Right atrium auricular region (tissue), 2 donors: ENCODE measurements at places on chromosomes 4 and X. TPM values are rescaled to one million over a fixed set of nuclear protein-coding genes. Genes with fewer than 3 reads are reported as not detected.

DNA sequence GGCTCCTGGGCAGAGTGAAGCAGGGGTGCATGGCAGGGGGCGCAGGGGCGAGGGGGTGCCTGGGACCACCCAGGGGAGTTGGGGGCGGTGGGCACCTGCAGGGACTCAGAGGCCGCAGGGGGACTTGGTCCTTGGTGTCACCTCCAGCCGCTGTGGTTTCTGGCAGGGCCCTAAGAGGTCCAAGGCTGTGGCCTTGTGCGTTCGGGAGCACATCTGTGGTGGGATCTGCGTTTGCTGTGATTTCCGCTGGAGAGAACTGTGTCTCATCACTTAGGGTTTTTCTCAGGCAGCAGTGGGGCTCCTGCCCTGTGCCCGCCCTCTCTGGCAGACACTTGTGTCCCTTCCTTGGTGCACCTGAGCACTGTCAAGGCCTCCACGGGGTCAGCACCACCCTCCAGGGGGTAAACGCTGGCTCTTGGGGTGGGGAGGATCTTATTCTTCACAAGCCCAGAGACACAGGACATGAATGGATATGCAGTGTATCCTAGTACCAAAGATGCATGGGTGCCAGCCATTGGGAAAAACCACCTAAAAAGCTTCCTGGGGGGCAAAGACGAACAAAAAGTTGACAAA lies 66.5 kb downstream of the ACOX3 start:
- no peak for DNase-seq

- DNase-seq = no peak
Measured at GRCh38 chr4:114108869-114109268, 129.4 kb upstream of the ARSJ start.

DNA sequence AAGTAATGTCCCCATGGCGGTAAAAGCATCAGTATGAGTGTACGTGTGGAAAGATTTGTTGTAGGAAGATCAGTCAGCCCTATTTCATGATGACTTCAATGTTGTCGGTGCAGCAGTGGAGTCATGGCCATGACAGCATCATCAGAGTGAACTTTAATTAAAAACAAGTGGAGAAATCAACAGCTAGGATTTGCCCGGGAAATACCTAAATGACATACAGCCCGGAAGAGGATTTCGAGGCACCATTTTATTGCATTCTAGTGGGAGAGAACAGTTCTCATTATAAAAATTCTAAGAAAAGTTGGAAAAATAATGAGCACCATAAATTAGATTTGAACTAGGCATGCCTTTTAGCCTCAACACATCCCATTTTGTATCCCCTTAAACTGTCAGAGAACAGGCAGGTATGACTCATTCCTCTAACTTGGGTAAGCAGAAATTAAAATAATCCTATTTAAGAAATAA lies 170.1 kb downstream of the SHROOM3 start:
- no peak for DNase-seq

- no peak for DNase-seq
Measured at GRCh38 chr4:3269105-3269927, 20.4 kb downstream of the MSANTD1 start.

DNA sequence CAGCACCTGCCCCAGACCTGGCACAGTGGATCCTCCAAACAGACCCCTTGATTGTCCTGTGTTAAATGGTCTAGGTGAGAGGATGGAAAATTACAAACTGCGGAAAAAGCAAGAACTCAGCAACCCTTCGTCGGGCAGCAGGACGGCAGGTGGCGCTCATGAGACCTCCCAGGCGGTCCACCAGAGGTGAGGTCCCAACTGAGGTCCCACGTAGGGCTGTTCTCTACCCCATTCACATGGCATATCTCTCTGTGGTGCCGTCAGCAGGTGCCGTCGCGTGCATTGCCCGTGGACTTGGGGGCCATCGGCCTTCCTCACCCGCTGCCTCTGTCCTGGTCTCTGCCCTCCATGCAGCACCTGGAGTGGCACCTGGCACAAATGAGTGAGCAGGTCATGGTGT lies 88.2 kb downstream of the CRMP1 start:
- DNase-seq = no peak

DNA sequence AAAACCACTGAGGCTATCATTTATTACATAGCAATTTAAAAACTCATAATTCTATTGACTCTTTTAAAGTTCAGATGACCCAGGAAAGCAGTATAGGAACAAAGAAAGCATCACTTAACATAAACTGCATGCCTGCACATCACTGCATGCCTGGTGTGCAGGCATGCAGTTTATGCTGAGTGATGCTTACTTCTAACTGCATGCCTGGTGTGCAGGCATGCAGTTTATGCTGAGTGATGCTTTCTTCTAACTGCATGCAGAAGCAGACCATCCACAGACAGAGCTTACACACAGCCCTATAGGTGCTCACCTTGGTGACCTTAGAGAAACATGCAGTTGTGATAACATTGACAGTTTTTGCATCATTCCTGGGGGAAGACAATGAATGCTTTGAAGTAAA lies 17.0 kb downstream of the SDAD1 start:
- DNase-seq = no peak

DNA sequence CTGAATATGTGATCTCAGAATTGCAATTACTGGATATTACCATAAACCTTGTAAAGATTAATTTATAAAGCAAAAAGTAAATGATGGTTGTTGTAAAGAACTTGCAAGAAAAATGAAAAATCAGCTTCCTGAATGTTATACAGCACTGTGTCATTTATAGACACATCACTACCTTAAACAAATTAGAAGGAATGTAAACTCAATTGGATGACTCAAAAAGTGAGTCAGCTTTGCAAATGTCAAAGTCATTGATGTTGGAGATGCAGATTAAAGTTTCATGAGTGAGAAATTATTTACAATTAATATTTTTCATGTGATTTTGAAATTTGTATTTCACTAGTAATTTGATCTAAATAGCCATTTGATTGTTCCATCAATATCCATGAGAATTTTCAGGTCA lies 193.2 kb downstream of the RAPGEF2 start:
- DNase-seq = no peak

DNA sequence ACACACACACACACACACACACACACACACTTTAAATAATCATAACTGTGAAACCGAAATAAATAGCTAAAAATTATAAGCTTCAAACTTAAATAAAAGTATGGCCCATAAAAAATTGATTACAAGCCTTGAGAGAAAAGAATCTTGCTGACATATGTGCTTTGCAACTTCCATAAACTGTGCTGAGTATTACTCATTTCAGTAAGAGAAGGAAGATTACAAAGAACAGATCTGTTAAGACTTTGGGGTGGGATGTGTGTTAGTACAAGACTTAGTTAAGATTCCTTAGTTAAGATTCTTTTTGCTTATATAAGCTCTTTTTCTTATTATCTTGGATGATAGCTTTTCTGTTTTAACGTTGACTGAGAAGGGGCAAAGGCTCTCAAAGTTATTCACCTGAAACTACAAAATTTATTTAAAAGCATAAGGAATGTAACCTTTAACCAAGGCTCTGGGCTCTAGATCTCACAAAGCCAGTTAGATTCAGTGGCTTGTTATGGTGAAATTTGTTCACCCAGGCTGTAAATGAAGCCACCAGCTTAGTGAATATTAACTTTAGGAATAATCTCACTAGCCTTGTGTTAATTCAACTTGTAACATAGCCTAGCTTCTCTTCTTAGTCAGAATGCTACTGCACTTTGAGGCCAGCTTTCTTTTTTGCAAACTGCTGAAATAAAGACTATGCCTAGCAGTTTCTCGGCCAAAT lies 58.2 kb downstream of the ARSJ start:
- no peak for DNase-seq

GRCh38 chr4:35506161-35506560 lies 738.2 kb downstream of the ARAP2 start:
- no peak for DNase-seq

DNA sequence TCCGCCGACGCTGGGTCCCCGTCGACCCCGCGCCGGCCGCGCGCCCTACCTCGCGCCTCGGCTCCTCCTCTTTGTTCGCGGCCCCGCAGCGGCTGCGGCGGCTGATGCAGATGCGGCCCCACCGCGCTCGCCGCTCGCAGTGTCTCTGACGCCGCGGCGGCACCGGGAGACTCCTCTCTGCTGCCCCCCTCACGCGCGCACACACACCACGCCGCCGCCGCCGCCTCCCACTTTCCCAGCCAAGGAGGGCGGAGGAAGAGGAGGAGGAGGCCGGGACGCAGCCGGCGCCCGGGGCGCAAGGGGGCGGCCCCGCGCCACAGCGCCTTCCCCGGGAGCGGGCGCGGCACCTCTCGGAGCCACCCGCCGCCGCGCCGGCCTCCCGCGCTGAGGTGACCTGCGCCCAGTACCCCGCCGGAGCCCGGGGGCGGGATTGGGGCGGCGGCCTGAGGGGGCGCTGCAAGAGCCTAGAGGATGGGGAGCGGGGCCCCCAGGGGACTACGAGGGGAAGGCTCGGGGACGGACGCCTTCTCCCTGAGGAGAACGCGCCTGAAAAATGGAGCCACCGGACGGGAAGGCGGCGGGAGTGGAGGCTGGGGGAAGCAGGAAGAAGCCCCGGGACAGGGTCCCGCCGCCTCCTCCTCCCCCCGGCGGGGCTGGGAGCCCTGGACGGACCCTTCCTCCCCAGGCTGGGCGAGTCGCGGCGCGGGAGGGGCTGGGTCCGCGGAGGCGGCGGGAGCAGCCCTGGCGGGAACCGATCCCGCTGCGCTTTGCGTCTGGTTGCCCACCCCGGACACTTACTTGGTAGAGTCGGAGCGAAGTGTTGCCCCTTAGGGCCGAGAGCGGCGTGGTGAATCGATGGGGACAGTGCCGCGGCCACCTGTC lies at the start of gene SH3RF1:
SH3RF1 (minus strand) TSS at position 147 of the 882 bp plus-strand sequence. CDS start 1,744 bp downstream, outside the sequence.
- peak; percentile 87 for DNase-seq

GRCh38 chrX:369563-370101 lies 17.1 kb downstream of the PPP2R3B start:
- no peak for DNase-seq

- no peak for DNase-seq
Measured at GRCh38 chr4:182338746-182339145, 95.5 kb downstream of the TENM3 start.

GRCh38 chrX:136647677-136648360 lies at the start of gene CD40LG:
CD40LG (plus strand) TSS chrX:136648158; CDS start chrX:136648249, 91 bp downstream.
- DNase-seq = no peak

The TAF7L gene
- not detected for total RNA-seq

The OPN1MW2 gene
- not detected for total RNA-seq

The SPANXN4 gene
- total RNA-seq = not detected

The CXCL11 gene
- total RNA-seq = not detected

The GPRIN3 gene
- 7.8 TPM for total RNA-seq

The FGFR3 gene
- 2.6 TPM for total RNA-seq

The SMIM43 gene
- total RNA-seq = not detected

The MAGEA8 gene
- total RNA-seq = not detected

The FAM9B gene
- total RNA-seq = not detected

The EFHC2 gene
- 4.5 TPM for total RNA-seq

The TCEANC gene
- total RNA-seq = 3.7 TPM

The FOXR2 gene
- total RNA-seq = not detected

The CYSLTR1 gene
- 1.1 TPM for total RNA-seq
